ENCODE measurements at places on chromosomes 3 and 15.

DNA sequence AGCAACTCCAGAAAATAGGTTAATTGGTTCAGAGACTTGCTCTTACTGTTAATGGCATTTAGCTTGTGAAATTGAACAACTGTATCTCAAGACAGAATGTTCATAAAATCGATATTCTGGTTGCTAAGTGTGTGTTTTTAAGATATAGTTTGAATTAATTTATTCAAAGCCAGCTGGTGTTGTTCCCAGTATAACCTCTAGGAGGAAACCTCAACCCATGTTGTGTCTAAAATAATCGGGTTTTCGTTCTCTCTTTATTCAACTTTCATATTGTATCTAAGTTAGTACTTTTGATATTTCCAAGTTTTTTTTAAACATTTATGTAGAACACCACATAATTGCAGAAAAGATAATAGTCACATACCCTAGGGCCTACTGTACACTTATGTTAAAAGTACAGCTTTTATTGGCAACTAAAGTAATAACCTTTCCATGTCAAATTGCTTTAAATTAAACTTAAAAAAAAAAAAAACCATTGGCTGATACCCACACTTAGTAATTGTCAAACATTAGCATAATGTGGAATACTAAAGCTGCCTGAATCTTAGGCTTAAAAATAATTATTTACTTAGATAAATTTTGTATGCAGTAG is 90.9 kb downstream of the SAMMSON start:
- DNase-seq, result no peak

DNA sequence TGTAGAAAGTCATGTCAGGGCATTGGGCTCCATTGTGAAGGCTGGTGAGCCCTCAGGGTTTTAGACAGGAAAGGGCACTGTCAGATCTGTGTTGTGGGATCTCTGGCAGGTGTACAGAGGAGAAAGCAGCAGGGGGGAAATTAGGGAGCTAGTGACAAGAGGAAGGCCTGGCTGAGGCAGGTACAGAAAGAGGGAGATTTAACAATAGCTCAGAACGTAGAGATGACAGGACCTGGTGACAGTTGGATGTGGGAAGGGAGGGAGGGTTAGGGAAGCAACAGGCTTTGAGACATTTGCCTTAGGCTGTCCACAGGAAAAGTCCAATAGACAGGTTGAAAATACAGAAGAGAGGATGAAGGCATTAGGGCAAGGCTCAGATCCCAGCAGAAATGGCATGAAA is 288.1 kb downstream of the EPHB1 start:
- no peak for DNase-seq

DNA sequence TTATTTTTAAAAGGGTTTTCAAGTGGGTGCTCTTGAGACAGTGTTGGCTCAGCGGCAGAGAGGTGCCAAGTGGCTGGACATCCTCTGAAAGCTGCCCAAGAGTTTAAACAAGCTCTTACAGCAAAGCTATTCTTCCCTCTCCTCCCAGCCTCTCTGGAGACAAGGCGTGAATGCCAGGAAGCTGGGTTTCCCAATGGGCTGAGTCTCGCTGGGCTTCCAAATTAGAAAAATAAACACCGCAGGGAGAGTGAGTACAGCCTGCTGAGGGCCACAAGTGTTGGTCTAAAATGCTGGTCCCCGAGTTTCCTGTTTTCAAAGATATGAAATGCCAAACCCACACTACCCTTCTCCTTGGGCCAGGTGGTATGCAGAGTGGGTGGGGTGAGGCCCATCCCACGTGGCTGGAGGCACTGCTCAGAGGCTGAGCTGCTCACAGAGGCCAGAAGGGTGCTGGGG is 36.4 kb downstream of the ZDHHC3 start:
- DNase-seq, result no peak

DNA sequence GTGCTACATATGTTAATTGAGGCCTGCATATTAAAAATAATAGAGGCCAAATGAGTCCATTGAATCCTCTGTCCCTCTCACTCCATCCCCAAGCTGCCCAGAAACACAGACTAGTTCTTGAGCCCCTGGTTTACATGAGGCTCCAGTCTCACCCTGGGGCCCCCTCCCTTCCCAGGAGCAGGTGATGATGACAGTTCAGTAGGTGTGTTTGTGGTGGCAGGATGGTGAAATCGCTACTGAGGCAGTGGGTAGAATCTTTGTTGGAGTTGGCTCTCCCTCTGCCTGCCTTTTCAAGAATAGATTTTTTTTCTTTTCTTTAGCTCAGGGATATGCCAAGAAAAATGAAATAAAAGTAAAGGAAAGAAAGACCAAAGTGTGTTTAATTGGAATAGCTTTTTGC is 288.7 kb downstream of the EPHB1 start:
- DNase-seq, result no peak

DNA sequence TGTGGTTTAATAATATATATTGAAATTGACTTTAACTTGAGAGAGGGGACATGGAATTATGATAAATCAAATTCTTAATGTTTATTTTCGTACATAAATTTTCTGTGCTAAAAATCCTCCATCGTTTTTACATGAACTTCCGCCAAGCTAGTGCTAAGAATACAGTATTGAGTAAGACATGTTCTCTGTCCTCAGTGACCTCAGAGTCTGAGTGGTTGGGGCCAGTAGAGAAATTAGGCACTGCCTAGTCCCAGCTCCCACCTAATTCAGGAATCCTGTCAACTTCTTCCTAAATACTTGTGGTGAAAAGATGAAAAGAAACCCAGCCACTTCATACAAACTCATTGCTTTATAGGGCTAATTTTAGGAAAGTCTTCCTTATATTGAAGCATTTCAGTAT is 110.3 kb downstream of the PPP2R3A start:
- DNase-seq, result no peak

Measured in psoas muscle (tissue), 8 donors.